NB4 (cell line): ENCODE measurements at places on chromosomes 2 and 18.

DNA sequence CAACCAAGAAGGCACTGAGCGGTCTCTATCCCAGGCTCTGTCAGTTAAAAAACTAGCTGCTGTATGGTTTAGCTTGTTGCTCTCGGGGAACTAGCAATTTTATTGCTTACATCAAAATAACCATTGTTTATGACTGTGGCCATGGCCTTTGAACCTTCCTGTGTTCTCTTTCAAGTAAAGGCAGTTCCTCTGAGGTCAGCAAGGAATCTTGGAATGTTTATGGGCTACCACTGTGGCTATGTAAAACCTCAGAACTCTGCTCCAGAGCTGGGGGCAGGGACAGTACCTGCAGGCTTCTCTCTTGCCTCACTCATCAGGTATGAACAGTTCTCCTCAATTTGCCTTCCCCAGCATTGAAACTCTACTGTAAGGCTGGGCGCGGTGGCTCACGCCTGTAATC, 416.0 kb upstream of the NETO1 start:
- no peak for DNase-seq

GRCh38 chr18:48943736-48944527, 6.8 kb downstream of the SMAD7 start:
- no peak for DNase-seq

DNA sequence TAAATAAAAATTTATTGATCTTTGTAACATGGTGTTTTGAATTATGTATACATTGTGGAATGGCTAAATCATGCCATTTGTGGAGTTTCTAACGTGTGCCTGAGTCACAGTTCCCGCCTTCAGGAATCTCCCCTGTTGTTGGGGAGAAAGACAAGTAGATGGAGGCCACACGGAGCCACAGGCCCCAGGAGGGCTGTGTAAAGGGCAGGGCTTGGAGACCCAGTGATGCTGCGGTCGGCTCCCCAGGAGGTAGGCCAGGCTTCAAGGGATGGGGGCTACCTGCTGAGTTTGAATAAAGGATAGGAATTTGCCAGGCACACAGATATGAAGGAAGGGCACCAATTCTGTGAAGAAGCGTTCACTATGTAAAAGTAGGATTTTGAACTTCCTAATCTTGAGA, 257.1 kb downstream of the GBX2 start:
- DNase-seq: no peak

GRCh38 chr2:71462641-71463341, 9.4 kb downstream of the DYSF start:
- DNase-seq: no peak
